ENCODE measurements at places on chromosomes 7 and 10.

DNA sequence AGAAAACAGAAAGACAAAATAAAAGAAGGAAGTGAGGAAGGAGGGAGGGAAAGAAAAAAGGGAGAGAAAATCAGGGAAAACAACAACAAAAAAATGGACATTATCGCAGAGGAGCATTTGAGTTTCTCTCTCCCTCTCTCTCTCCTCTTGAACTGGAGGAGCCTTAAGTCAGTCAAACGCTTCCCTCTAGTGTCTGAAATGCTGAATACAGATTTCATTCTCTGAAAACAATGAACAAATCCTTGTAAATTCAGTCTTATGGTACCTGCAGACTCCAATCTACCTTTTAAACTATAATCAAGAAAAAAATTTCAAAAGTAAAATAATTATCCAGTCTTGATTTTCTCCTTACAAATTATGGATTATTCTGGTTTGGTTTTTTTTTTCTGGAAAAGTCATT lies 89.2 kb upstream of the PFKP start:
- DNase-seq: no peak

DNA sequence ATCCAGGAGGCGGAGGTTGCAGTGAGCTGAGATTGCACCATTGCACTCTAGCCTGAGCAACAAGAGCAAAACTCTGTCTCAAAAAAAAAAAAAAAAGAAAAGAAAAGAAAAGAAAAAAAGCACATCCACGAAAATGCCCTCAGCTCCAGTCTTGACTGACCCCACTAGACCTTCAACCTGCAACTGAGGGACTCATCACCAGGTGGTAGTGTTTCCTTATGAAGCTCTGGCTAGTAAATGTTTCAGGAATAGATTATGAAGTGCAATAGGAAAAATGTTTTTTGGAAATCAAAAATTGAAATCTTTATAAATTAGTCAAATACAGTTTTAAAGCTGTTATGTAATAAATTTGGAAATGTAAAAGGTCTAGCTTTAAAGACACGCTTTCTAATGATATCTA lies 22.4 kb downstream of the TLL2 start:
- DNase-seq: no peak

GRCh38 chr10:22825841-22826240 lies 102.0 kb upstream of the ARMC3 start:
- DNase-seq: no peak

GRCh38 chr10:64098994-64099393 lies 577.8 kb downstream of the REEP3 start:
- no peak for DNase-seq

GRCh38 chr7:22772885-22773284 lies 45.9 kb downstream of the IL6 start:
- DNase-seq: no peak

GRCh38 chr10:129933456-129934092 lies 30.5 kb downstream of the EBF3 start:
- no peak for DNase-seq

- DNase-seq: no peak
Measured at GRCh38 chr7:64951250-64951848, 39.5 kb downstream of the ZNF117 start.

All from cerebellar nuclear complex (tissue), 1 donor.